ENCODE measurements at places on chromosomes 5 and 9.

GRCh38 chr5:135533334-135533733 lies 2.4 kb downstream of the NEUROG1 start:
- no peak for DNase-seq

- DNase-seq: no peak
Observed at GRCh38 chr9:33239921-33240320, at the start of gene SPINK4. Gene SPINK4, plus strand, starts transcription at chr9:33240167. Its CDS starts 42 bp downstream, at chr9:33240209.

GRCh38 chr5:14879937-14880589 lies 8.5 kb upstream of the ANKH start:
- DNase-seq: no peak

GRCh38 chr9:6413365-6414246 lies 607 bp downstream of the UHRF2 start:
- DNase-seq: peak; percentile 11

GRCh38 chr9:113875459-113876150 lies 504 bp upstream of the ZNF618 start:
- DNase-seq: no peak

GRCh38 chr5:160198841-160199409 lies 30.4 kb upstream of the FABP6 start:
- no peak for DNase-seq

- DNase-seq: no peak
Observed at GRCh38 chr5:152378730-152379129, 26.3 kb downstream of the NMUR2 start.

GRCh38 chr9:127395497-127396252 lies 1.3 kb upstream of the SLC2A8 start:
- no peak for DNase-seq

- no peak for DNase-seq
Observed at GRCh38 chr5:135974021-135974600, 19.3 kb upstream of the LECT2 start.

GRCh38 chr9:99445920-99446319 lies 223.8 kb downstream of the SEC61B start:
- no peak for DNase-seq

GRCh38 chr9:128286440-128286839 lies 10.4 kb downstream of the SWI5 start:
- no peak for DNase-seq

DNA sequence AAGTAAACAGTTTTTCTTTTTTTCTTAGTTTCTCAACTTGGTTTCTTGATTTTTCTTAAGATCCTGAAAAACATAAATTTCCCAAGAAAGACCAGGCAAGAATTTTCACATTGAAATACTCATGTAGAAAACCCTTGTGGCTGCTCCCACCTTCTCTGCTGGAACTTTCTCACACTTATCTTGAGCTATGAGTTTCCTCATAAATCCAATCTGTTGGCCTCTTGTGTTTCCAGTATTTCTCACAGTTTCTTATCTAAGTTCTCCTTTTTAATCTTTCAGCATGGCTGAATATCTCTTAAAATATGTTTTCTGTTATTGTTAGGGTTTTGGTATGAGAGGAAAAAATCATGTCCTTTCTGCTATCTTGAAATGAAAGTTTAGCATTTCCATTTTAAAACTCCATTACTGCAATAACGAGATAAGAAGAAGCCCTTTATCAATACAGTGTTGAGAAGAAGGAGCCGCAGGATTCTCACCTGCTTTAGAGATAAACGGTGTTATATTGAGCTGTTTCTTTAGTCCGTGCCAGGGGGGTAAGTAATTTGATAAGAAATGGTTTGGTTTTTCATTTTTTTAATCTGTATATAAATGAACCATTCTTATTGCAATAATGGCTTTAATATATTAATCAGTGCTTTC lies 89.3 kb downstream of the ALDH1A1 start:
- no peak for DNase-seq

GRCh38 chr5:30113542-30113941 lies 1079.9 kb upstream of the CDH6 start:
- no peak for DNase-seq

DNA sequence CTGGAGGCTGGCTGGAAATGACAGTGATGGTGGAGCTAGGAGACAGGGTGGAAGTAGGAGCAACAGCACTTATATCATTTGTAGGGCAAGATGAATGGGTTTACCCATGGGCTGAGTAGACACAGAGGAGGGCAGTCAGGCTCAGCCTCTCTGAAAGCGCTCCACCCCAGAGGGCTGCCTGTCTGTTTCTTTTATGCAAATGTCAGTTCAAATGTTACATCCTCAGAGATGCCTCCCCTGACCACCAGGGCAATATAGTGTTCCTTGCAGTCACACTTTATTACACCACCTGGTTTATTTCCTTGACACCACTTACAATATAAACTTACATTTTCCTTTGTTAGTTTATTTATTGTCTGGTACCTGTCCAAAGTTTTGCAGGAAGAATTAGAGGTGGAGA lies 159.5 kb upstream of the IL12B start:
- DNase-seq: no peak

DNA sequence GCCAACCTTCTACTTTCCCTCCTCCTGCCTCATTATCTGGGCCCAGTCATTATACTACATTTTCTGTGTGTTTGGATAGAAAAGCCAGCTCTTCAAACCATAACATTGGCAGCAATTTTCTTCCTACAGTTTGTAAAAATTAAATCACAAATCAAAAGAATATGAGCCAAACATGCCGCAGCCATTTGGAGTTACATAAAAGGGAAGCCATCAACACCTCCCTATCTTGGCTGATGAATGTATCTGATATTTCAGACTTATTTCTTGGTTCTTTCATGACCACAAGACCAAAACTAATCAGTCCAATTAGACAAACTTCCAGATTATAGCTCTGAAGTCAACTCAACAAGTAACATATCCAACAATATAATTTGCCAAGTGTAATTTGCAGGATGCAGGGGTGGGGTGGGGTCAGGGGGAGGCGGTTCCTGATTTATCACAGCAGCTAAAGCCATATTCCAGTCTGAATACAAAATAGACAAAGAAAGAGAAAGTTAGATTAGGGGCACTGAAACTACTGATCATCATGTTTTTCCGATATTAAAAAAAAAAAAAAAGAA lies 89.4 kb upstream of the CNTLN start:
- DNase-seq: no peak

- DNase-seq: peak; percentile 8
Observed at GRCh38 chr5:34957857-34958690, 28.7 kb downstream of the DNAJC21 start.

- DNase-seq: no peak
Observed at GRCh38 chr5:58454025-58454424, 5.9 kb downstream of the PLK2 start.

GRCh38 chr5:6322163-6322713 lies 56.1 kb downstream of the MED10 start:
- no peak for DNase-seq

DNA sequence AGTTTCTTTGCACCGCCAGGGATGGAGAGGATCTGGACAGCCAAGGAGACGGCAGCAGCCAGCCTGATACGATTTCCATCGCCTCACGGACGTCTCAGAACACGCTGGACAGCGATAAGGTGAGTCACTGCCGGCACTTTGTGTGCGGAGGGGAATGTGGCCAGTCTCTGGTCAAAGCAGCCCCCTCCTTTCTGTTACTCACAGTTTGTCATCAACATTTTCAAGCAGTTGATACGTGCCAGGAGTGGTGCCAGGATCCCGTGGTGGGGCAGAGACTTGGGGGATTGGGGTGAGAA lies 175.1 kb upstream of the OTULINL start:
- DNase-seq: no peak

- no peak for DNase-seq
Observed at GRCh38 chr5:16618138-16618897, 1.5 kb upstream of the RETREG1 start.

- DNase-seq: no peak
Observed at GRCh38 chr9:121773286-121773953, 122.0 kb downstream of the DAB2IP start.

- DNase-seq: no peak
Observed at GRCh38 chr5:21254161-21254560, 1266.2 kb upstream of the CDH18 start.

GRCh38 chr9:11973011-11973410 lies 720.2 kb upstream of the TYRP1 start:
- DNase-seq: no peak

- no peak for DNase-seq
Observed at GRCh38 chr5:72408603-72409002, 88.4 kb downstream of the PTCD2 start.

- no peak for DNase-seq
Observed at GRCh38 chr9:23717505-23717904, 108.5 kb downstream of the ELAVL2 start.

DNA sequence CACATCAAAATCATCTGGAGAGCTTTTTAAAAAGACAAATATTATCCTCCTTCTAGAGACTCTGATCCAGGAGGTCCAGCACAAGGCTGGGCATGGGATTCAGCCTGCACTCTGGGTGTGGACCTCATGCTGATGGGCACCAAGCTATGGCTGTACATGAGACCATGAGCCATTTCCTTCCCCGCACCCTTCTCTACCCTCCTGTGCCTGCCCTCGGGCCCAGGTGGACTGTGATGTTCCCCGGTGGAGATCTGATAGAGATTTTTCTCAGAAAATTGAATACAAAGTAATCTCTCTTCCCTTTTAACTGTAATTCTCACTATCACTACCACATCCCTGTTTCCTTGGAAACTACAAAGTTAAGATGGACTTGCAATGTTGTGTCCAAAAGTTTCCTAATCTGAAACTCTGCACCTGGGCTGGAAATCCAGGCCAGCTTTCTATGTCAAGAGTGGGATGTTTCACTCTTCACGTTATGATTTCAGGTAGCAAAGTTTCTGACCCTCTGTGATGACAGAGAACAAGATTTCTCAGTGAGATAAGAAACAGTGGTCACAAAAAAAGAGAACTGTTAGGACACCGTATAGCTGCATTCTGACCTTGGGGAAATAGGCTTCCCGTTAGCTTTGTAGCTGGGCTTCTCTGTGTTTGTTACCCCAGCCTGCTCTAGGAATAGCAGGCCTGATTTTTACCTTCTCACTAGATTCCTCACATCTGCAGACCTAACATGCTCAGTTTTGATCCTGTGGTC lies 11.5 kb downstream of the SFXN1 start:
- no peak for DNase-seq

GRCh38 chr9:108254236-108254635 lies 601.5 kb downstream of the ACTL7B start:
- no peak for DNase-seq

Data from AML-193 (cell line).